Naive thymus-derived CD8-positive, alpha-beta T cell (primary cell): ENCODE measurements at places on chromosomes 4 and X.

DNA sequence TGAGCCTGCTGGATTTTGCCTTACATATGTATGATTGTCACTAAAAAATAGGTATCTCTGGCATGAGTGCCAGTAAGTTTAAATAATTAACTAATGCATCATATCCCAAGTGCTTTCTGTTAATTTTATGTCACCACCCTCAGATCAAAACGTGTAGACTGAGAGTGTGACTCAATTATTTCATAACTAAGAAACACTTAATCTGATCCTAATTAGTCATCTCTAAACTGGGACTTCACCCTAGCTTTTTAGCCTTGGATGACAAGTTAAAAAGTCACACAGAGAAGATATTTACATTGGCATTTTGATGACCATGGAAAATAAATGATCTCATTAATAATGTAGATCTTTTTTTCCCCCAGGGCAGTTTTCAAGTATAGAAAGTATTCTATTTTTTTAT lies 23.1 kb upstream of the SLC6A14 start:
- no peak overlapping the region for H3K27ac ChIP-seq
- H3K36me3 ChIP-seq, result no peaks in the 10 kb centered on the region
- no peaks in the 10 kb centered on the region for H3K27me3 ChIP-seq
- H3K4me1 ChIP-seq, result no peaks in the 10 kb centered on the region

DNA sequence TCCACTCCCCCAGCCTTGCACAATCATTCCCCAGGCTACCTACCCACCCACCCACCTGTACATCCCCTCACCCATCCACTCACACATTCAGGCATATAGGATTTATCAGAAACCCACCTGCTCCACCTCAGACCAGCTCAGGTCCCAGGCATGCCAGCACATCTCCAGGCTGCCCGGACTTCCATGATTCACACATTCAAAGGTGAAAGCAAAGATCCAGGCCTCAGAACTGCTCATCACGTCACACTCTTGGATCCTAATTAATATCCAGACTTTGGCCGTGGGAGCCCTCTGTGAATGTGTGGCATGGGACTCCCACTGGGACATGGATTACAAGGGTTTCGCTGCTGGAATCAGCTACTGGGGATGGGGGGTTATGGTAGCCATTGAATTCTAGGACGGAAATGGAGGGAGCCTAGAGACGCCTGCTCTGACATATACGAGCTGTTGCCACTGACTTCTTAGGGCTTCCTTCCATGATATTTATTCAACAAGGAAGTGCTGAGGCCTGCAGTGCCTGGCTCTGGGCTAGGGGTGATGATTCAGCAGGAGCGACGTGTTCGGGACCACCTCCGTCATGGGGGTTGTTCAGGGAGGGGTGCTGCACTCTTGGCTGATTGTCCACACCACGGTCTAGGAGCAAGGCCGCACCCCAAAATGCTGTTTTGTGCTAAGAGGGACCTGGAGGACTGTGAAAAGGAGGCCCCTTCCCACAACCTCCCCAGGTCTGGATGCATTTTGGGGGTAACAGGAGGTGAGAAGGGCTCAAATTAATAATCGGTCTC lies 56.9 kb upstream of the ADRA2C start:
- no peak overlapping the region for H3K4me3 ChIP-seq
- no peaks in the 10 kb centered on the region for H3K4me1 ChIP-seq
- DNase-seq, result no peak
- H3K27ac ChIP-seq, result no peak overlapping the region
- no peaks in the 10 kb centered on the region for H3K36me3 ChIP-seq
- peaks cover 3% of the 10 kb centered on the region for H3K27me3 ChIP-seq

DNA sequence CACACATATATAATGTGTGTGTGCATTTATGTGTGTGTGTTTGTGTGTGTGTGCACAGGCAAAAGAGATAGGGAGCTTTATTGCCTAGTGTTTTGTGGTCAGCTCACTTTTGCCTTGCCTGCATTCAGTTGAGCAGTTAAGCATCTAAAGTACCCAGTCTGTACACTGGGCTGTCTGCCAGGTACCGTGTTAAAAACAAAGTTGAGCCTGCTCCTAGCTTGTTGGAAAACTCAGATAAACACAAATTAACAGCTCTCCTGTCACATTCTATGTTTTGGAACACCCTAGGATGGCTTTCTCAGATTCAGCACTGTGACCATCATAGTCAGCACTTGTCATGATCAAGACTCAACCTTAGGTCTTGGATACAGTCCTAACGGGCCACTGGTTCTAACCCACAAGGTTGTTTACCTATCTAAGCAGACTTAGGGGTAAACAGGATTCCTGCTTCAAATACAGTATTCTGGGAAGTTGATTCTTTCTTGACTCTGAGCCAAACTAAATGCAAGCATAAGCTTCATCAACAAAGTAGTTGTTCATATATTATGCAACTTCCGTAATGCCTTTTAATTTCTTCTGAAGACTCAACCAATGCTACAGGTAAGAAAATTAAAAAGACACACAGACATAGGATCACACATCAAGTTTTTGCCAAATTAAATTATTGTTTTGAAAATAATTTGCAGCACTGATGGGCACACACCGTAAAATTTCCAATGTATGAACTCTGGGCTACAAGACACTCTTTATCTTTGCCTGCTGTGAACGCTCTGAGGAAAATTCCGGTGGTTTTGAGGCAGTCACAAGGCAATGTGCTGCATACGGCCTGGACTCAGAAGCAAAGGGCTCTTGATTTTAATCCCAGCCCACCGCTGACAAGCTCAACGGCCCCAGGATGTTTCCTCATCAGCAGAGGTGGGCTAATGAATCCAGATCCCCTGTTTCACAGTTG lies 11.3 kb upstream of the CD99 start:
- no peaks in the 10 kb centered on the region for H3K4me1 ChIP-seq
- no peak overlapping the region for H3K27ac ChIP-seq
- H3K27me3 ChIP-seq, result no peaks in the 10 kb centered on the region
- H3K4me3 ChIP-seq, result no peak overlapping the region
- no peak for DNase-seq

GRCh38 chr4:35818520-35818919 lies 425.8 kb downstream of the ARAP2 start:
- H3K4me1 ChIP-seq, result no peaks in the 10 kb centered on the region
- H3K27ac ChIP-seq, result no peak overlapping the region
- no peaks in the 10 kb centered on the region for H3K36me3 ChIP-seq
- no peak for DNase-seq

GRCh38 chr4:159282944-159283343 lies 180.1 kb downstream of the RAPGEF2 start:
- no peaks in the 10 kb centered on the region for H3K27me3 ChIP-seq
- H3K4me1 ChIP-seq, result no peaks in the 10 kb centered on the region
- H3K27ac ChIP-seq, result no peak overlapping the region
- H3K4me3 ChIP-seq, result no peak overlapping the region
- DNase-seq, result no peak

DNA sequence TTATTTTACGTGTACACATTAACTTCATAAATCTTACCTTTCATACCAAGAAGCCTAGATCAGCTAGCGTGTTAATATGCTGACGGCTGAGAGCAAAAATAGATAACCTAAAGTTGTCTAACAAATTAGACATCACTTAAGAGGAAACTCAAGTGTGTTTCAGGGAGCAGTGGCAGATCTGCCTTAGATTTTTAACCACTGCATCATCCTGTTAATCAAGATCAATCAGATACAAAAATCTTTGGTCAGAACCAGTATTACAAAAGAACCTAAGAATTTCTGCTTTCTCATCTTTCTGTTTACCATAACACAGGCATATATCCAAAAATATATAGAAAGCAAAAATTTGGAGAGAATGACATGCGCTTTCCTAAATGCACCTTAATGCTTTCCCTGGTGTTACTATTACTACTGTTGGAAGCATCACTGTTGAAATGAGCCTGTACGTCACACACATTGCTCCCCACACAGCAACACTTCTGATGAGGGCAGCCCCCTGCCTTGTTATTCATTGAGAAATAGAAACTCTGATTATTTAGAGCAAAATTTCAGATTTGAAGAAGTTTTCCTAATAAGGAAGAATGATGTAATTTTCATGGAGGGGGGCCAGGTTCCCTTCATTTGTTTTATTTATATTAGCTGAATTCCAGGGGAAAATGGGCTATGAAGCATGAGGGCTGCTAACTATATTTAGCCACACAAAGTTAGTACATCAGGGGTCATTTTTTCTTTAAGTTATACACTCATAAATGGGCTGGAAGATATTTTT lies 152.3 kb downstream of the CBR4 start:
- H3K27ac ChIP-seq, result no peak overlapping the region
- no peak overlapping the region for H3K4me3 ChIP-seq
- no peaks in the 10 kb centered on the region for H3K36me3 ChIP-seq

DNA sequence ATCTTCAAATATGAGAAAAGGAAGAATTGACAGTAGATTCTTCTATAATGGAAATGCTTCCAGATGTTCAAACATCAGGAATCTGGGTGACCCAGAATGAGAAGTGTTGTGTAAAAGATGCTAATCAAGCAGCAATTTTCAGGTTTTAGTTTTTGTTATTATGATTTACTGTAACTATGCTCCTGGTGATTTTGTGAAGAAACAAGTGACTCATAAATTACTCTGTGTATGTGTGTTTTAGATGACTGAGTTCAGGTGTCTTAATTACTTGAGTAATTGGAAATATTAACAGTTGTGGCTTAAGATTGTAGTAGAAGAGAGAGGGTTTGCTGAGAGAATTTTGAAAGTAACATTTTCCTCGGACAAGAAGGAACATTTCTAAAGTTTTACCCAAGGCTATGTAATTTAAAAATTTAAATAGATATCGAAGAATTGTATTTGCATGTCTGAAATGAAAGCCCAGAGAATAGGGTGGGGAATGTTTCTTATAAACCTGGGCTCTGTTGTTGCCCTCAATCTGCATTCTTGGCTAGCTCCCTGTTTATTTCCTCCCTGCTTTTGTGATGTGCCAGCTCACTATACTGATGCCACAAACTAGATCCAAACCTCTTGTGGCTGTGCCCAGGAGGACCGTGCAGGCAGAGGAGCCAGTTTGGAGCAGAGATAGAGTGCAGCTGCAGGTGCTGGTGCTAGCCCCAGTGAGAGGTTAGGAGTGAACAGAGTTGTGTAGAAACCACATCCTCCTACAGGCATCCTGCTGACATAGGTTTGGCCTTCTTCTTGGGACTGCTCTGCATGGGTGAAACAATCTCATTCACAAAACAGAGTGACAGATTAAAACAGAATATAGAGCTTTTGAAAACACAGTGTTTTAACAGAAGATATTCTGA lies 25.4 kb upstream of the TNIP3 start:
- no peak for DNase-seq
- no peaks in the 10 kb centered on the region for H3K36me3 ChIP-seq
- peak overlapping the region; percentile 92 for H3K27ac ChIP-seq
- H3K4me3 ChIP-seq, result peak overlapping the region; percentile 74
- H3K27me3 ChIP-seq, result no peaks in the 10 kb centered on the region

- no peak for DNase-seq
- H3K4me3 ChIP-seq, result no peak overlapping the region
- no peaks in the 10 kb centered on the region for H3K36me3 ChIP-seq
- no peaks in the 10 kb centered on the region for H3K27me3 ChIP-seq
- H3K4me1 ChIP-seq, result no peaks in the 10 kb centered on the region
Measured at GRCh38 chr4:111717921-111718320, 427.3 kb upstream of the FAM241A start.

GRCh38 chrX:120402369-120402768 lies 40.5 kb downstream of the ATP1B4 start:
- H3K4me3 ChIP-seq, result no peak overlapping the region
- no peak for DNase-seq
- no peak overlapping the region for H3K27ac ChIP-seq

- peaks cover 47% of the 10 kb centered on the region for H3K36me3 ChIP-seq
Measured at GRCh38 chr4:77001907-77002306, 52.4 kb downstream of the SEPTIN11 start.

DNA sequence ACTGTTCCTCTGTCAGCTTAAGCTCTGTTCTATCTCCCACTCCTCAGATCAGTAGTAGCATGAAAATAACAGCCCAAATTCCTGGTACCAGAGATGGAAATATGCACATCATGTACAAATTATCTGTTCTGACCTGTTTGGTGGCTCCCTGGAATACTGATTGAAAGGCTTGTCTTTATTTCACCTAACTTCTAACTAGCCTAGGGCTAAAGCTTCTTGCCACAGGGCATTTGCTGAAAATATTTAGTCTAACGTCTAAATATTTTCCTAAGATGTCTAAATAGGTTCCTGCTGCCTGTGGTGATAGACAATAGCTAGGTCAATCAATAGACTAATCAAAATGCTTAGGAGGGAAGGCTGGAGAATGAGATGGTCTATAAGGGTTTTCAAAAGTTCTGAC lies 12.9 kb upstream of the PRMT9 start:
- H3K36me3 ChIP-seq, result no peaks in the 10 kb centered on the region
- no peaks in the 10 kb centered on the region for H3K4me1 ChIP-seq
- no peak overlapping the region for H3K4me3 ChIP-seq
- no peak for DNase-seq
- no peak overlapping the region for H3K27ac ChIP-seq

GRCh38 chr4:133683967-133684366 lies 517.6 kb downstream of the PABPC4L start:
- H3K4me1 ChIP-seq, result no peaks in the 10 kb centered on the region
- no peak overlapping the region for H3K4me3 ChIP-seq
- DNase-seq, result no peak
- no peak overlapping the region for H3K27ac ChIP-seq

DNA sequence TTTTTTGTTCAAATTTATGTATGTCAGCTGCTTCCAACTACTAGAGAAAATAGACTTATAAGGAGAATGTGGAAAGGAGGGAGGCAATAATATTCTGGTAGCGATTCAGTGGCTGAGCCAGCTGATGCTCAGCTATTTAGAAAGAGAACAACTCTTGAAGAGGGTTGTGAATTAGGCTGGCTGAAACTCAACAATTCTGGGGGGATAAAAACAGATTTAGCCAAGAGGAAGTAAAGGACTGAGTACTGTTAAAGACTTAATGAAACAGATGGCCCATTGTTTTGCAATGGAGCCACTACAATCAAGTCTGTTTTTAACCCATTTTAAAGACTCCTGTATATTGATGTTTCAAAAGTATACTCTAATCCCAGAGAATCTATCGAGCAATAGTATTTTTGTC lies 1058.9 kb downstream of the C4orf33 start:
- H3K27ac ChIP-seq, result no peak overlapping the region
- H3K27me3 ChIP-seq, result no peaks in the 10 kb centered on the region
- no peaks in the 10 kb centered on the region for H3K36me3 ChIP-seq
- DNase-seq, result no peak

GRCh38 chr4:80540785-80541469 lies 205.4 kb downstream of the CFAP299 start:
- peaks cover 35% of the 10 kb centered on the region for H3K4me1 ChIP-seq
- H3K36me3 ChIP-seq, result peaks cover 12% of the 10 kb centered on the region
- DNase-seq, result no peak
- no peak overlapping the region for H3K27ac ChIP-seq
- H3K27me3 ChIP-seq, result peaks cover 1% of the 10 kb centered on the region

- no peak for DNase-seq
- peaks cover 2% of the 10 kb centered on the region for H3K36me3 ChIP-seq
- H3K4me1 ChIP-seq, result no peaks in the 10 kb centered on the region
- H3K27ac ChIP-seq, result no peak overlapping the region
Measured at GRCh38 chr4:139540632-139541031, 15.4 kb downstream of the SETD7 start.
